Endothelial cell of umbilical vein (primary cell): ENCODE measurements at places on chromosomes 16 and 17. TPM values are rescaled to one million over a fixed set of nuclear protein-coding genes. Genes with fewer than 3 reads are reported as not detected.

POLG2 gene
- total RNA-seq = 18.6 and 20.3 TPM in 2 replicates

- no peak for DNase-seq
Observed at GRCh38 chr17:61199431-61200338, 200.0 kb upstream of the TBX2 start.

DNA sequence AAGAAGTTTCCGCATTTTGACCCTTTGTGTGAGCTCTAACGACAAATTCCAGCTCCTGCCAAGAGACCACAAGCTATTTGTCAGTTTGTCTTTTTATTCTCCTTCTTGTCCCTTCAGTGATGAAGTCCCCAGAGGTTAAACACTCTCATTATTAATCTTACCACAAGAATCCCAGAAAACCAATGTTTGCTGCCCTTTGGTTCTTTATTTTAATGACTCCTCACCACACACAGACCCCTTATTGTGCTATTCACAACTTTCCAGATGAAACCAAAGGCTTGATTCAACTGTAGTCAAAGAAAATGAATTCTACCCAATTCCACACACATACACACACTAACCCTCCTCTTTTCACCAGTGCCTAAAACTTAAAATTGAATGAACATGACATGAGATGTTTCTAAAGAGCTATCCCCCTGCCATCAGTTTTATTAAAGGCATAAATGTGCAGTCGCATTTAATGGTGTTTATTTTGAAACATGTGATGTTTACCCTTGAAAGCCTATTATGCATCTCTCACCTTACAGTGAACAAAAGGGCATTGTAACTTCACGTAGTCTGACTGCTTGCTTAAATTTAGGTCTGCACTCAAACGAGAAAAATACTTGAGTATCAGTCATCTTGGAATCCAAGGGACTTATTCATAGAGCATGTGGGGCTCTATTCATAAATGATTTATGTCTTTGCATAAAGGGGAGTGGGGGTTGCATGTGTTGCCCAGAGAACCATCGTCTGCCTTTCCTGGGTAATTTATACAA lies 44.1 kb downstream of the PCTP start:
- no peak for DNase-seq

TAT gene
- not detected in 2 replicates for total RNA-seq
